ENCODE measurements at places on chromosomes 16 and 17. TPM values are rescaled to one million over a fixed set of nuclear protein-coding genes. Genes with fewer than 3 reads are reported as not detected.

GRCh38 chr16:52827456-52827855, 225.2 kb downstream of the CHD9NB start:
- DNase-seq = no peak

RHBDL1 gene
- 1.5 TPM for total RNA-seq

PRCD gene
- total RNA-seq = not detected

DNA sequence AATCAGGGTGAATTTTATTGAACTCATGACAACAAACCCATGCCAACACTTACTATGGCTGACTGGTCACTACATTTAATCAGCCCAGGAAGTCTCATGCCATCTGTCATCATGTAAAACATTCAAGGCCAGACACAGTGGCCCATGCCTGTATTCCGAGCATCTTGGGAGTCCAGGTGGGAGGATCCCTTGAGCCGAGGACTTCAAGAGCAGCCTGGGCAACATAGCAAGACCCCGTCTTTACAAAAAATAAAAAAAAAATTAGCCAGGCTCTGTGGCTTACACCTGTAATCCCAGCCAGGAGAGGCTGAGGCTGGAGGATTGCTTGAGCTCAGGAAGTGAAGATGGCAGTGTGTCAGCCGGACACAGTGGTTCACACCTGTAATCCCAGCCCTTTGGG, 4.9 kb upstream of the MED1 start:
- no peak for DNase-seq

GRCh38 chr16:52976539-52977167, 76.0 kb downstream of the CHD9NB start:
- no peak for DNase-seq
